ENCODE measurements at places on chromosomes 4 and X. TPM values are rescaled to one million over a fixed set of nuclear protein-coding genes. Genes with fewer than 3 reads are reported as not detected.

The ART3 gene
- total RNA-seq = not detected

The PGRMC1 gene
- 172 TPM for total RNA-seq

DNA sequence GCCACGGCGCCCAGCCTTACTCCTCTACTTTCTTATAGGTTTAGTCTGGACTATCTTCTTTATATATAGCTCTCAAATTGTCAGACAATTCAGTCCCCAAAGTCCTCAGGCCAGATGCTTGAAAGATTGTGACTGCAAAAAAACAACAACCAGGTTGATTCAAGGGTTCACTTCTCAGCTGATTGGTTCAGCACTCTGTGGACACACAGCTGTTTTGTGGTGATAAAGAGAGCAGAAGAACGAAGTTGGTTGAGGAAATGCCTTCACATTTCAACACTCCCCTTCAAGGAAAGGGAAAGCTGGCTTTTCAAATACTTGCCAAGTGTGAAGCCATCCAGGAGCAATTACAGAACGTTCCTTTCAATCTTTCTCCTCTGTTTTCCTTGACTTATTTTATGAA, 166.8 kb downstream of the SHROOM3 start:
- no peak for DNase-seq

- peak; percentile 47 for DNase-seq
Observed at GRCh38 chr4:38670939-38671591, 7.1 kb downstream of the KLF3 start.

DNA sequence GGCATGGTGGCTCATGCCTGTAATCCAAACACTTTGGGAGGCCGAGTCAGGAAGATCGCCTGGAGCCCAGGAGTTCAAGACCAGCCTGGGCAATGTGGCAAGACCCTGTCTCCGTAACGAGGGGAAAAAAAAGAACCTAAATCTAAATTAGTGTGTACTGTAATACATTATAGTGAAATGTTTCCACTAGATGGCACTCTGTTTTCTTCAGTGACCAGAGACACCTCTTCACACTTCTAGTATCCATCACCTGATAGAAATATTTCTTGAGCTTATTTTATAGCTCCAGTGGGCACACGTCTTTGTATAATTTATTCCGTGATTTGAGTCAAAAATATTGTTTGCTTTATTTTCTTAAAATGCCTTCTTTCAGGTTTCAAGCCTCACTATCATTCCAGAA, 600.9 kb upstream of the DIPK2B start:
- peak; percentile 54 for DNase-seq
